ENCODE measurements at places on chromosomes 2 and 18.

DNA sequence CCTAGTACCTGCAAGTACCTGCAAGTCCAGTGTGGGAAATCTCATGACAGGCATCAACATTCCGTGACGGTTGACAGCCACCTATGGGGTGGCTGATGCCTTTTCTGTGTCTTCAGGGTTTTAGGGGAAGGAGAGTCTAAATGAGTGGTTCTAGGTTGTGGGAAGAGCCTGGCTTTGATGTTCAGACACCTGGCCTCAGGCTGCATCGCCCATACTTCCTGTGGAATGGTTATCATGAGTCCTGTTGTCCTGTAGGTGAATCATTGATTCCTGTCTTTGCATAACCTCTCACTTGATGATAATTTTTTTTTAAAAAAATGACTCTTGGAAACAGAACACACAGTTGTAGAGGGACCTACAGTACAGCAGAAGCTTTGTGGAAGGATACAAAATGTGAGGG lies 108.9 kb downstream of the NEDD4L start:
- DNase-seq: no peak

DNA sequence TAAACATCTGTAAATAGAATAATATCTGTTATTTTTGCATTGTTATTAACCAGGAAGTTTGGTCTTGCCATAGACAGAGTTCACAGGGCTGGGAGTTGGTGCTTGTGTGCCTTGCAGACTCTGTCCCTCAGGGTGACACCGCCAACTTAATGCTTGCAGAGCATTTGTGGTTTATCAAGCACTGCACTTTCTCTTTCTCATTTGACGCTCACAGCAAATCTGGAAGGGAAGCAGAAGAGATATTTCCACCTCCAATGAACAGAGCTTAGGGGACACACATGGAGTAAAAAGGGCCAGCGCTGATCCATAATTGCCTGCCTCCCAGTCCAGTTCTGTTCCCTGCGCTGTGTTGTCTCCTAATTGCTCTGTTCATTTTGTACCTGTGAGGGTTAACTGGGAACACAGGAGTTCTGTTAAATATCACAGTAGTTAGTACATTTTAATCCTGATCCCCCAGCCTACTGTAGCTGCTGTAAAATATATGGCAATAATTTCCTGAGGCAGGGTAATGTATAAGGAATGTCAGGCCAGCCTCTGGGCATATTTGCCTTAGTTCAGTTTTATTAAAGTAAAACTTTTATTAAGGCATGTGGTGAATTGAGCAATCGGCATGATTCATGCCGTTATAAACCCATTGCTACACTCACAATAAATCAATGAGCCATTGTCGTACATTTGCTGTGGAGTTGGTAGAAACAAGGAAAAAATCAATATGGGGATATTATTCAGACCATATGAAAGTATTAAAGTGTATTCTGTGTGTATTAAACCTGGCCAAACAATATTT lies 182.5 kb upstream of the OSR1 start:
- DNase-seq: no peak

DNA sequence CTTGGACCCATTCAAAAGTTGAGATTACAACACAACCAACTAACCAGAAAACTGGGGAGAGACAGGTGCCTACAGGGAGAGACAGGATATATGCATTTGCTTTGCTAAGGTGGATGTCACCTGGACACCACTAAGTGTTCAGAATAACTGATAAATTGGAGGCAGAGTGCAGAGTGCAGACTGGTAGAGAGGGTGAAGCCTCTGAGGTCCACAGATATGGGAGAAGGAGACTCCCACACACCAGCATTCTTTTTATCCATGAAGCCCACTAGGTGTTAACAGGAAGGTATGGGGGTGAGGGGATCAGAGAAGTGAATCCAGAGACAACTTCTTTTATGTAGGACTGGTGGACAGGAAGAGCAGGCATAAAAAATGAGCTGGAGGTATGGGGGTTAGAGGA lies 1310.0 kb upstream of the ZEB2 start:
- DNase-seq: no peak

GRCh38 chr2:237207646-237208045 lies 122.0 kb downstream of the COPS8 start:
- DNase-seq: no peak

DNA sequence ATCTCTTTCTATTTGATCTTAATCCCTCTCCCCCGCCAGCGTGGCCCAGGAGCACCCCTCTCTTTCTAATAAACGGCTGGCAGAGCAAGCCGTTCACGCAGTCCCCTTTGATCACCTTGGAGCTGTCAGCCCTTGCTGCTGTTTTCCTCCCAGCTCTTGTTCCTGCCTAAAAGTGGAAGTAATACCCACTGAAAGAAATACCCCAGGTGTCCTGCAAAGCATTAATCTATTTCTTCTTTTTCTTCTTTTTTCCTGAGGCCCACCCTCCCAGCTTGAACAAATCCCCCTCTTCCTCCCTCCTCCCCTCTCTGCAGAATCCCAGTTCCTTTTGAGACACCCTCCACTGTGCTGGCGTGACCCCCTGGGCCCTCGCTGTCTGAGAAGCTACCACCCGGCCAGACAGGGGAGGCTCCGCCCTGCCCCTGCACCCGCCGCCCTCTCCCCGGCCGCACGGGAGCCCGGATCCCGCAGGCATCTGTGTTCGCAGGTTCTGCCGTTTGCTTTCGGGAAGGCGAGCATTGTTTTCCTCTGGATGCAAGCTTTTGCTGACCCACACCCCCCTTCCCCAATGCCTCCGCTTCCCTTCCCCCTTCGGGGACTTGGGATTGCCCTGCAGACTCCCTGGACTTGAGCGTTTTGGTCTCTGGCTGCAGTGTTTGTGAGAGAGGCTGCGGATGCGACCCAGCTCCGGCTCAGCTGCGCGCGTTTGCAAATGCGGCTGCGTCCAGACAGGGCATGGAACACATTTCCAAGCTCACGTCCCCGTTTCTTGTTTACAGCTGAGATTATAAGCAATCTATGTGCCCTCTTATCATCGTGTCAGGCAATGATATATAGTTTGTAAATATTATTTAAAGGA lies 631.5 kb downstream of the NYAP2 start:
- peak; percentile 84 for DNase-seq

GRCh38 chr2:64937687-64938491 lies 51.3 kb upstream of the SLC1A4 start:
- DNase-seq: no peak

- no peak for DNase-seq
These were observed 263.6 kb upstream of the SALL3 start for GRCh38 chr18:78716022-78716421.

- DNase-seq: no peak
These were observed 264.5 kb upstream of the LRP1B start for GRCh38 chr2:142395291-142395690.

DNA sequence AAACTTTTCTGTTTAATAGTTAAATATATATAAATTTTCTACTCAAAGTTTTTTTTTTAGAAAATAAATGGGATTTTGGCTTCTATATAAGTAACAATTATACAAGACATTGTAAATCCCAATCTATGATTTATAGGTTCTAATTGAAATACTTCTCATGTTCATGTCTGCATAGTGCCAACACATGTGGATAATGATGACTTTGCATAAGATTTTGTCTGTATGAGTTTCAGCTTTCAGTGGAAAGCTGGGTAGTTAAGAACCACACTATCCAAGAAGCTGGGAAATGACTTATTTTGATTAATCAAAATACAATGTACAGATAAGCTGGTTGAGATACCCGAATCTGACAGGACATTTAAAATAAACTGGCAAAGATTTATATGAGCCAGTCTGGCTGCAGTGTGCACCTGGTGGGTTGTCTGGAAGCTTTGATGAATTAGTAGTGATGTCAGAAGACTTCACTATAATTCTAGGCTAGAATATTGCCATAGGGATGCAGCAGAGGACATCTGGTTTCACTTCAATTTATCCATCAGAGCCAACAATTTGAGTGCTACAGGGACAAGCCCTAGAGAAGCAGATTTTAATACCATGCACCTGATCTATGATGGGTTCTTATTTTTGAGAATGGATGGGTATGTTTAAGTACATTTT lies 45.4 kb downstream of the EML6 start:
- DNase-seq: peak; percentile 57

DNA sequence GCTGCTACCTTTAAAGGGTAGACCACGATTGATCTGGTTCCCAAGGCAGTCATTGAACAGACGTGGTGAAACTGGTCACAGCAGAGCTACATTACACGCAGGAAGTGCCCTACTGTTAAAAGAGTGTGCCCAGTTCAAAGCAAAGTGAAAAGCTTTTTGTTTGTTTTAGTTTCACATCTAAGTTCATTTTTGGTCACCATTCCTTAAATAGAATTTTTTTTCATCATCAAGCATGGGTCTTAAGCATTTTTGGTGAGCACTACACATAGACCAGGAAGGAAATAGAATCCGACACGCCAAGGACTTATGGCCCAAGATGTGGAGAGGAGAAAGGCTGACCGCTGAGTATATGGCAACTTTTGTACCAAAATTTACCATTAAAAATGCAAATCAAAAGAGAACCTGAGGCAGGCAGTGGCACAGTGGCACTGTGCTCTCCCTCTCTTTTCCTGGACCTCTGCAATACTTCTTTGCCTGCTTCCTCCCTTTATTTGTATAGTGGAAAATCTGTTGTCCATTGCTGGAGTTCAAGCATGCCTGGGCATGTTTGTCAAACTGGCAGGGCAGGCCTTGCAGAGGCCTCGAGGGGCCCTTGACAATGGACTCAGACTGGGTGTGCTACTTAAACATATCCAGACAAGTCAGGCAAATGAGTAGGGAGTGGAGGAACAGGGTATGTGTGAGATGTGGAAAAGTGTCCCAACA lies 42.6 kb upstream of the HNRNPA3 start:
- peak; percentile 57 for DNase-seq

- DNase-seq: no peak
These were observed 483.9 kb upstream of the CRIM1 start for GRCh38 chr2:35871672-35872071.

Data from NCI-H2081 (cell line).